Vagina (tissue), 2 donors: ENCODE measurements at places on chromosomes 16 and 17.

DNA sequence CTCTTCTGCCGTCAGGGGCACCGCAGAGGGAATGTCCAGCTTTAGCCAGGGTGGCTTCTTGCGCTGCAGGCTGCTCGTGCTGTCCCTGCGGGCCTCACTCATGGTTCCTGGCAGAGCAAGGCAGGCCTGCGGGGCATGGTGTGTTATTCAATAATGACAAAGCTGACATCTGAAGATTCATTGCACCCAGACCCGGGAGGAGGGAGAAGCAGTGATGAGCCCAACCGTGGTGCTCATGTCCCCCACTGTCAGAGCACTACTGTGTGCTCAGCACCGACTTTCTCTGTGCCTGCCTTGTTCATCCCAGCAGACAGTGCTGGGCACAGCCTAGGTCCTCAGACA, 7.5 kb downstream of the RHBDF1 start:
- no peak for DNase-seq

DNA sequence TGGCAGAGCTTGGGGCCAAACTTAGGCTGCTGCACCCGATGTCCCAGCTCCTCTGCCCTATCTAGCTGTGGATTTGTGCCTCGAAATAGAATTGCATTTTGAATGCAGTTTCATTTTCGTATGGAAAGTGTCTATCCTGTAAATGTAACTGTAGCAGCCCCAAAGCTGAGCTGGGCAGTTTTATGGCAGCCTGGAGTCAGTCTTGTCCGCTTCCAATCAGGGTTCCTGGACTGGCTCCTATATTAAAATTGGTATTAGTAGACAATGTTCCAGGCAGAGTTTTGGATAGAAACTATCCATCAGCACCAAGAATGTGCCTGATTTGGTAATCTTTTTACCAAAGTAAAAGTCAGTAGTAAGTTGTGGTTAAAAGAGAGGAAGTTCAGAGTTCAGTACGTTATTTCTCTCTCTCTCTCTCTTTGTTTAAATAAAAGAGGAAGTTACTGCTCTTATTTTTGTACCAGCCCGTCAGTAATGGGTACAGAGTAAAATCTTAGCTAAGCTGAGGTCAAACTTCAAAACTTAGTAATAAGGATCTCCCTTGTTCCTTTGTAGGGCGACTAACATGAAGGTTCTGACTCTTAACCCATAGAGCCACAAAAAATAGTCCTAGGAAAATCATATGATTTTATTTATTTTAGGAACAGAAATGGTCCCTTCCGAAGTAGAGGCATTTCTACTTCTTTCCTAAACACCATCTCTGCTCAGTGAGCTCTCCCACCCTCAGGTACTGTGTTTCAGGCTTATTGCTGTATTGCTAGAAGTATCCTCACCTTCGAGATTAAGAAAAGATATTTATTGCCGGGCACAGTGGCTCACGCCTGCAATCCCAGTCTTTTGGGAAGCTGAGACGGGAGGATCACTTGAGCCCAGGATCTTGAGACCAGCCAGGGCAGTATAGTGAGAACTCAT, 28.0 kb downstream of the PRKCB start:
- no peak for DNase-seq

DNA sequence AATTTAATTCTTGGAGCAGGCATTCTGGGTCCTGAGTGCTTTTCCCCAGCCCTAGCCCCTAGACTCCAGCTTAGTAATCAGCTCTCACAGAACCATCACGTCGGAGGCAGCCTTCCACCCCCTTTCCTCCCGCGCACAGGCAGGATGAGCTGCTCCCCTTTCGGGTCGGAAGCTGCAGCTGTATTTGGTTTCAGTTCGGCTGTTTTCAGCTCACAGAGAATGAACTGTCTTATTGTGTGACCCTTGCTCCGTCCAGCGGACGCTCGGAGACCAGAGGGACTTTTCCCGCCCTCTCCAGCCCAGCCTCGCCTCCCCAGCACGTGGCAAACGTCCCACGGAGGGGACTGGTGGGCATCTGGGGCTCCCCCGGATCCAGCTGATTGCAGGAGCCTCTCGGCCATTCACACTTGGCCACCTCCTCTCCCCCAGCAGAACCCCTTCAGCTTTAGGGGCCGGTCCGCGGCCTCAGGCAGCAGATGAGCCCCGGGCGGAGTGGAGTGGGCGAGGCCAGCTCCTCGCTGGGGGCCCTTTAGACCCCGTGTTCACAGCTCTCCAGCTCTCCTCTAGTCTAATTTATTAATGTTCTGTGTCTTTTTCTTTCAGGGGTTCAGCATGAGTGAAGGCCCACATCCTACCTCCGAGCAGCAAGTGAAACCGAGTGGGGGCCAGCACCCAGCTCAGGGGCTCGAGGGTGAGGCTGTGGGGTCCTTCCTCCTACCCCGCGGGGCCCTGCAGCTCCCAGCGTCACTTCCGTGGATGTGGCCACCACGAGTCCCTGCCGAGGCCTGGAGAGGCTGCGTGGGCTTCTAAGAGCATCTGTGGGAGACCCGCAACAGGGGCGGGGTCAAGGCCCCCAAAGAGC, 863 bp upstream of the UTS2R start:
- DNase-seq = no peak

GRCh38 chr17:68456339-68457167, 743 bp downstream of the WIPI1 start:
- DNase-seq = no peak

DNA sequence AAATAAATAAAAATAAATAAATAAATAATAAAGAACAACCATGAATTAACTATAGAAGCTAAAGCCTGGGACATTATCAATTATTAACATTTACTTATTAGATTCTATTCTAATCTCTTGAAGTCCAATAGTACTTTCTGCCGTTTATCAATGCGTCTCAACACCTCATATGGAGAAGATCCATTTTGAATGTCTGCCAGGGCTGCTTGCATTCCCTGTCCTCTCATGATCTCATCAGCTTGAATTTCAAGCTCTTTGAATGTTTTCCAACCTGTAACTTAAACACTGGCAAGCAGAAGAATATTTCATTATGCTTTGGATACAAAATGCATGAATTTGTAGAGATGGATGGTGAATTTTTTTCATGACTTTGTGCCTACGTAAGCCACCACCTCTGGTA, 191.9 kb upstream of the ANKFN1 start:
- no peak for DNase-seq

GRCh38 chr16:65445313-65446260, 323.7 kb upstream of the CDH11 start:
- no peak for DNase-seq

DNA sequence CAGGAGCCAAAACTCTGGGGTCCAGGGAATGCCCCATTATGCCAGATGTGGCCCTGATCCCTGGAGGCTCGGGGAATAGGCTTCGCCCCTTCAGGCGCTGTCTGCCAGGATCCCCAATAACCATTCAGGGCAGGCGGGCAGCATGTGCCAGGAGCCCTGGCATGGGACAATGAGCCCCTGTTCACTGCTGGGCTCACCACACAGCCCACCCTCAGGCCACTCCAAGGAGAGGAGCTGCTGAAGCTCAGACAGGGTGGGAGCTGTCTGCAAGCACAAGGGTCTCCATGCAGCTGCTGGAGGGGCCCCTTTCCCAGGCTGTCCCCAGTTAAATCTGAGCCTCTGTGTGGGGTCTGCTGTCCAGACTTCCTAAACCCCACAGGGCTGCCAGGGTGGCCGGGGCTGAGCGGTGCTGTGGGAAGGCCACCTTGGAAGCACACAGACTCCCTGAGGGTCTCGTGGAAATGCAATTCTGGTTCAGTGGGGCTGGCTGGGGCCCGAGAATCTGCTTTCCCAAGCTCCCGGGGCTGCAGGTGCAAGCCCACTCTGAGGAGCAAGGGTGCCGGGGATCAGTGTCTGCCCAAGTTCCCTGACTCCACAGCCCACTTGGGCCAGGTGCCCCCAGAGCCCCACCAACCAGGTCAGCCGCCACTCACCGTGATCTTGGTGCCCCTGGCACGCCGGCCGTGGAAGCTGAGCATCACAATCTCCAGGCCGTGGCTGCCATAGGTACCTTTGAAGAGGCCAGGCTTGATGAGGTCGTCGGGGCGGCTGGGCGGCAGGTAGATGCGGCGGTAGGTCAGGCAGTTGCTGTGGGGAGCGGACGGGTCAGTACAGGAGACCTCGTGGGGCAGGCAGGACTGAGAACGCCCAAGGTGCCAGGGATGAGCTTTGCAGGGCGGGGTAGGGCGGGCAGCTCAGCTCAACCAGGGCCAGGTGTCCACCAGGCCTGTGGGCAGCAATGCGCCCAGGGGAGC, 17.7 kb upstream of the C16orf95 start:
- no peak for DNase-seq

- DNase-seq = no peak
Observed at GRCh38 chr17:10698096-10698818, 863 bp downstream of the ADPRM start.

- DNase-seq = no peak
Observed at GRCh38 chr17:5211458-5211857, 19.8 kb upstream of the ZNF594 start.

DNA sequence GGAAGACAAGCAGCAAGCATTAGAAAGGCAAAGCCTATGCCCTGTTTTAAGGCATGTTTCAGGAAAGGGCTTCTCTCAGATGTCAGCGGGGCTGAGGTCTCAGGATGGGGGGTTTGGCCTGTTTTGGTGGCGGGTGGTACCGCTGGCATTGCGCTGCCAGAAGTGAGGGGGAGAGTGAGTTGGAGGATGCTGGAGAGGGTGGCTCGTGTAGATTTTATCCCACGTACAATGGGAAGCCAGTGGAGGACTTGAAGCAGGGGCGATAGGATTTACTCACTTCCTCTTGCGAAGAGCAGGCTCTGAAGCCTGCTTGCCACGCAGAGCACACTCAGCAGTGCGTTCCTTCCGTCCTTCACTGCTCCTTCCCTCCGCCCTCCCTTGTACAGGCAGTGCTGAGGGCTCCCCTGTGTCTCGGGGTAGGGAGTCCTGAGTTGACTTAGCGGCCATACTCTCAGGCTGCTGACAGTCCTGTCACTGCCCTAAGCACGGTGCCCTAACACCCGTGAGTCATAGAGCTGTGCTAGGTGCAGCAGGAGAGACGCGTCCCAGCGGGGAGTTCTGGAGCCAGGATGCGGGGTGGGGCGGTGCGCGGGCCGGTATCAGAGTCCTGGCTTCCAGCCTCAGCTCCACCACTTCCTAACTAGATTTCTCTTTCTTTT, 113.1 kb downstream of the SNX29 start:
- no peak for DNase-seq

- no peak for DNase-seq
Observed at GRCh38 chr17:82923366-82924113, 83.7 kb upstream of the ZNF750 start.

GRCh38 chr17:56157845-56158244, 4.6 kb downstream of the ANKFN1 start:
- DNase-seq = no peak

DNA sequence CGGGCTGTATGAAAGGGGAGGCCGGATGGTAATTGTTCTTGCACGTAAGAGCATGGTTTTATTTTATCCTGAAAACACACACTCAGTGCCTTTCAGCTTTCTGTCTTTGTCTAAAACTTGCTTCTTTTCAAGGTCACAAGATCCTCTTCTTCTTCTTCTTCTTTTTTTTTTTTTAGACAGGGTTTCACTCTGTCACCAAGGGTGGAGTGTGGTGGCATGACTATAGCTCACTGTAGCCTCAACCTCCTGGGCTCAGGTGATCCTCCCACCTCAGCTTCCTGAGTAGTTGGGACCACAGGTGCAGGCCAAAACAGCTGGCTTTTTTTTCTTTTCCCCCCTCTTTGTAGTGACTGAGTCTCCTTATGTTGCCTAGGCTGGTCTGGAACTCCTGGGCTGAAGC, 15.9 kb upstream of the ZNF629 start:
- DNase-seq = no peak

- no peak for DNase-seq
Observed at GRCh38 chr16:1420111-1420539, 422 bp downstream of the UQCC4 start.

DNA sequence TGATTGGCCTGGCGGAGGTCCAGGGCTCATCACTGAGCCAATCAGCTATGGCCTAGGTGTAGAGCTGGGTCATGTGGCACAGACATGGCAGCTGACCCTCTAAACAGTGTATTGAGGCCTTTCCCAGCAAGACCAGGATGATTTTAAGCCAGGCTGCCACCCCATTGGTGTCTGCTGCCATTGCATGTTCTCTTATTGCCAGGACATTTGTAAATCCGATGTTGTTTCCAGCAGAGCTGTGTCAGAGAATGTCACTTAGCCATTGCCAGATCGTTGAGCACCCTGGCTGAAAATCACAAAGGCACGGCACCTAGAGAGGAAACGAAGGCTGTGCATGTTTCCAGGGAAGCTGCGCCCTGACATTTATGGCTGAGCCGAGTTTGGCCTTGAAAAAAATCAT, 33.4 kb downstream of the RBFOX1 start:
- DNase-seq = no peak

DNA sequence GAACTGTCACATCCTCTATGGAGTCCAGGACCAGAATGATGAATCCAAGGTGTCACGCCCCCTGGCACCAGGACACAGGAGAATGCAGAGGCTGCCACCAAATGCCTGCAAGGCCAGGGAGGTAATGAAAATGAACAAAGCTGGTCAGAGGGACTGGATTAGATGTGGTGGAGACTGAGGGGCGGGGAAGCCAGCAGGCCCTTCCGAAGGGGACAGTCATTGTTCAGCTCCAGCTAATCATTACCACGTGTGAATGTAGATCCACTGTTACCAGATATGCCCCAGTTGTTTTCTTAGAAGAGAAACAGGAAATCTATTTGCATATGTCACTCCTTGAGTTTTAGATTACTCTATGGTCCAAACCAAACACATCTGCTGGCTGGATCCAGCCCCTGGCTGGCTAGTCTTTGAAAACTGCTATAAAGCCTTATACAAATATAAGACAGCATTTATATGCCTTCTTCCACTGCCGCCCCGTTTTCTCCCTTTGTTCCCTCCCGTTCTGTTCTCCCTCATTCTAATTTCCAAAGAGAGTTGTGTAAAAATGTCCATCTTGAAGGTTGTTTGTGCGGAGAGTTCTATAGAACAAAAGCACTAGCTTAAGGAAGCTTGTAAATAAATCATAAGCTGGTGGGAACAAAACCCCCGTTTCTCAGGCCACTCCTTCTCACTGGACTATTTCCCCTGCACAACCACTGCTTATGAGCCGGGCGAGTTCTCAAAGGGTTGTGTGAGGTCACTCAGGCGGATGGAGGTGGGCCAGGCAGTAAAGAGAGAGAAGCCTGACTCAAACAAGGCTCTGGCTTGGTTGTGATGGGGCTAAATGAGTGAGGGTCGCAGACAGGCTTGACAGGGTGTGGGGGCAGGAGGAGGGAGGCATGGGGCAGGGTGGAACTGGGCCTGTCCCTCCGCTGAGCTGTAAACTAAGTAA, 14.2 kb downstream of the CRYM start:
- DNase-seq = no peak

DNA sequence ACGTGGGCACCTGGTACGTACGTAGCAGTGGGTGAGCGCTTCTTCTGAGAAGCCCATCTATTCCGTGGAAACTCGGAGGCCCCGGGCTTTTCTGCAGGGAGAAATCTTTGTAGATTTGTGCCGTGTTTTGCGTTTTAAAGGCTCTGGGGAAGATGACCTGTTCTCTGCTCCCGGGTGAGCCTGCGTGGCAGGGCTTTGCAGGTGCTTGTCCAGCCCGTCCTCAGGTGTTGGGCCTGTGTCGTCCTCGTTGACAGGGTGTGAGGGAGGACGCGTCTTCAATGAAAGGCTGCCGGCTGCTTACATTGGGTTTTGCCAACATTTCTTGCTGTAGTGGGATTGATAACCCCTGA, 87.5 kb upstream of the ZNF750 start:
- DNase-seq = no peak
